ENCODE measurements at places on chromosomes 12 and 14.

DNA sequence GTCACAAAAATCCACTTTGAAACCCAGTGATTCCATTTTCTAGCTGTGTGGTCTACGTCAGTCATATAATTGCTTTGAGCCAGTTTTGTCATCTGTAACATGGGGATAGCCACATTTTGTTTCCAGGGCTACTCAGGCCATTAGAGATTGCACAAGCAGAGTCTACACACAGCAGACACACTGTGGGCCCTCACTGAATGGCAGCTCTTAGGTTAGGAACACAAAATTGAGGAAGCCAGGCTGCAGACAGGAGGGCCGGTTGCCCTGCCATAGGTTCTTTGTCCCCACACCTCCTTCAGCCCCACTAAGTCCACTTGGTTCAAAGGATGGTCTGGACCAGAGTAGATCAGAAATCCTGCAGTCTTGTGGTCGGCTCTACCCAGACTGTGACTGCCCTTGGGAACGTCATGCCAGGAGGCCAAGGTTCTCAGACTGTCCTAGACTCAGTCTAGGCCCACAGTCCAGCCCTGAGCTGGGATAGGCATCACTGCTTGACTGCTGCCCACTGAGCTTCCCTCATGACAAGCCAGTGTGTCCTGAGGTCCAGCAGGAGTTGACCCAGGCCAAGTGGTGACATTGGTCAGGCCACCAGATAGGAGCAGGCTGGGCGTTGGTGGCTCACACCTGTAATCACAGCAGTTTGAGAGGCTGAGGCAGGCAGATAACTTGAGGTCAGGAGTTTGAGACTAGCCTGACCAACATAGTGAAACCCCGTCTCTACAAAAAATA, 3.8 kb upstream of the MYH7 start:
- no peak for DNase-seq

GRCh38 chr14:68780358-68781160, 12.3 kb downstream of the ZFP36L1 start:
- no peak for DNase-seq

GRCh38 chr12:108403952-108404351, 64.8 kb upstream of the CMKLR1 start:
- no peak for DNase-seq

DNA sequence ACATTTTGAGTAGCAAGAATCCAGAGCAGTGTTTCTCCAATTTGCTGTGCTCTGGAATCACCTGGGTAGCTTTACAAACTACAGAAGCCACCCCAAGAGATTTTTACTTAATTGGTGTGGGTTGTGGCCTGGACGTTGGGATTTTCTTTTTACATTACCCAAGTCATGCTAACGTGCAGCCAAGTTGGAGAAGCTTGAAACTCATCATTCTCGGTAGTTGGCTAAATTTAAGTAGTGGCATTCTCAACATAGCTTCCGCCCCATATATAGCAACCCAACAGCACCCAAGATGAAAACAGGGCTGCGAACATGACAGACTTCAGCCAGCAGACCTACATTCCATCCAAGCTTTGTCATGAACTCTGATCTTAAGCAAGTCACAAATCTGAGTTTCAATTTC, 25.0 kb downstream of the DAD1 start:
- DNase-seq: no peak

DNA sequence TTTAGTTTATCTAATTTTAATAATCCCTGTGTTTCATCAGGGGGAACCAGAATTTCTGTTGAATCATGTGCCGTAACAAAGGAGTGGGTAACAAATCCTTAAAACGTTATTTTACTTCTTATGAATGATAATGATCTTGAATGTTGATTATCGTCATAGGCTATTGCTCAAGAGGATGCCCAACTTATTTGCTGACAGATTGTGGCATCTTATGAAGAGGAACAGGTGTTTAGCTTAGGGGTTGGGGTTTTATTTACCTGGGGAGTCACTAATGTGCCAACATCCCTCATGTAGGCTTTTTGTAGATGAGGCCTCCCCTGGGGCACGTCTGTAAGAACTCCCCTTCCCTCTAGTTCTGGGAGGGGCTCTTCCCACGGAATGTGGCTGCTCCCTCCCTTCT, 32.4 kb upstream of the TMX1 start:
- DNase-seq: no peak

GRCh38 chr14:94143239-94143638, 13.8 kb upstream of the IFI27L2 start:
- DNase-seq: no peak

GRCh38 chr14:100305324-100306100, 732 bp downstream of the SLC25A29 start:
- DNase-seq: peak; percentile 15

DNA sequence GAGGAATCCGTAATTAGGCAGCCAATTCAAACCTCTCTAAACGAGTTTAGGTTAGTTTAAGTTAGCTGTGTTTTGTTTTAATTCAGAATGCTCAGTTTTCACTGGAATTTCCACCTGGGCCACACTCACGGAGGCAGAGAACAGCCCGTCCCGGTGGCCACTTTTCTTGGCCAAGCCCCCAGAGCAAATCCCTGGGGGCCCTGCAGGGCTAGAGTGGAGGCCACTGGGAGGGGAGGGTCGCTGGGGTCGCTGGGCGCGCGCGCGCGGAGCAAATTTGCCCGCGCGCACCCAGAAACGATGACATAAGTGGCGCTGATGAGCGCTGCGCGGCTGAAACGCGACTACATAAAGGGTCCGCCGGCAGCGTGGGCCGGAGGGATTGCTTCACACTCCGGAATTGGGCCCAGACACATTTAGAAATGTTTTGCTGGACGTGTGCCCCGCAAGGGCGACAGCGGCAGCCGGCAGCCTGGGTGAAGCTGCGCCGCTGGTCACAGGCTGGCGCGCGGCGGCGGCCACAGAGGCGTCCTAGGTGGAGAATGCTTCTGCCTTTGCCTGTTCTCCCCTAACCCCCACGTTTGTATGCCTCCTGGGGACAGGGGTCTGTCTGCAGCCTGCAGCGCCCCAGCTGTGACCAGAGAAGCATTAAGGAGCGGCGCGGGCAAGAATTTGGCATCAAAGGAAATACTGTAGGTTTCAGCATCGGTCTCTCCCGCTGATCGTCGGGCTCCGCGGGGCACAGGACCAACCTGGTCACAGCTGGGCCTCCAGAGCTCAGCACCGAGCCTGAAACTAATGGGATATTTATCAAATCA, 37.9 kb upstream of the TBX5 start:
- no peak for DNase-seq

GRCh38 chr12:77996670-77997069, 166.0 kb downstream of the NAV3 start:
- no peak for DNase-seq

GRCh38 chr12:77837876-77838291, 7.2 kb downstream of the NAV3 start:
- no peak for DNase-seq

DNA sequence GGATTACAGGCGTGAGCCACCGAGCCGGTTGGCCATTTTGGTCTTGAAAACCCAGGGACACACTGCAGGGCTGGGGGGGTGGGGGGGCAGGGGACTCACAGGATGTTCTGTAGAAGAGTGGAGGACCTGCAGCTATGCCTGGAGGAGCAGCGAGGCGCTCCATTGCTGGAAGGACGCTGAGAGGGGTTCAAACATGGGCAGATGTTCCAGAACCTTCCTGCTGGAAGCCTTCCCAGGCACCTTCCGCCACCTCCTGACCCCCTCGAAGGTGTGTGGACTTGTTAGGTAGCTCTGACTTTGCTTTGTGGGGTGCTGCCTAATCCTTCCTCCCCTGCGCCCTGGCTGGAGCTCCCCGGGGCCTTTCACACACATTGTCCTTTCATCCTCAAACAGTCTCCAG, 19.6 kb upstream of the PPP1R13B start:
- DNase-seq: no peak

GRCh38 chr14:74620497-74620921, 8.5 kb upstream of the LTBP2 start:
- DNase-seq: peak; percentile 21

DNA sequence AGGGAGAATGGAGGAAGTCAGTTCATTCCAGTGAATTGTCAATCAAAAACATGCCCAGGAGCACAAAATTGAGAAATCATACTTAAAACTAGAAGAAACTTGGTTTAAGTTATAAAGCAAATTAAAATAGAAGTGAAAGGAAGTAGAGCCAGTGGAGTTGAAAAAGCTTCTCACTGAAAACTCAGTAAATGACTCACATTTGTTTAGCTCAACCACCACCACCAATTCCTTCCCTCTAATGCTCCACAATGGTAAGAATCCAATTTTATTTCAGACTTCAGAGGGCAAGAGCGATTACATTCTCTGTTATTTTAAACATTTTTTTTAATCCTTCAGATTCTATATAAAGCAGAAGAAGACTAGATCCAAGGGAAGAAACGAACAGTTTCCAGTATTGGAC, 19.4 kb downstream of the UTP20 start:
- DNase-seq: no peak

- DNase-seq: no peak
These were observed 52.0 kb downstream of the NFKBIA start for GRCh38 chr14:35352274-35353233.

DNA sequence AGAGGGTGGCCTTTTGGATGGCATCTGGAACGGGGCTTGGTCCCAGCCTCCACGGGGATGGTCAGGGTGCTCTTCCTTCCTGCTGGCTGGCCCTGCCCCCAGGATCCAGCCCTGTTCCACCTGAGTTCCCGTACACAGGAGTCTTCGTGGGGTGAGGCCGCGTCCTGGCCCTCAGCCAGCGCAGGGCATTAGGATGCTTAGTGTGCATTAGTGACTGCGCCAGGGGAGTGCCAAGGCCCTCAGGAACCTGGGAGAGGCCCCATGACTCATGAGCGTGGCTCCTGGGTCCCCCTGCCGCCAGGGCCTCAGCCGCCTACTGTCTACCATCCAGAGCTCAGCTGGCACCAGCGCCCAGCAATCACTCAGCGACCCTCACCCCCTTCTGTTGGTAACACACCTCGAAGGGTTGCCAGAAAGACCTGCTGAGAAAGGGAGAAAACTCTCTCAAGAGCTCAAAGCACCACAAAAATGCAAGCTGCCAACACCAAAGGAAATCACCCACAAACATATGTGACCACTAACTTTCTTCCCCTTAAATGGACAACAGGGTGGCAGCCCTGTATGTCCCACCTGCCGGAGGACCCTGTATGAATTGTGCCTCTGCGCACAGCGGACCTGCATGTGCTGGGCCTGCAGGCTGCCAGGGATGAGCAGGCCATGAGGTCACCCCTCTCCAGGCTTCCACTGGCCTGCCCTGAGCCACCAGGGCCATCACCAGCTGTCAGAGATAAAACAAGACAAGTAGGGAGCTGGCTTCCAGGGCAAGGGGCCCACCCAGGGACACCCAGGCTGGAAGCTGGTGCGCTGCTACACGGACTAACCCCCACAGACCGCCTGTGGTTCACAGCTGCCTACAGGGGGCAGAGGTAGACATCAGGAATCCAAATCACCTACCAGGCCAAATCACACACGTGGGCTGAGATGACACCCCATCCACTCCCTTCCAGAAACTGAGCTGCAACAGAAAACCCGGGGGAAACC, 28.7 kb downstream of the CCDC85C start:
- DNase-seq: no peak

GRCh38 chr12:1769809-1770494, 50.4 kb upstream of the LRTM2 start:
- no peak for DNase-seq

GRCh38 chr14:66442953-66443571, 43.1 kb upstream of the CCDC196 start:
- DNase-seq: no peak

- DNase-seq: no peak
These were observed 66.1 kb upstream of the GRIP1 start for GRCh38 chr12:66744956-66745383.

DNA sequence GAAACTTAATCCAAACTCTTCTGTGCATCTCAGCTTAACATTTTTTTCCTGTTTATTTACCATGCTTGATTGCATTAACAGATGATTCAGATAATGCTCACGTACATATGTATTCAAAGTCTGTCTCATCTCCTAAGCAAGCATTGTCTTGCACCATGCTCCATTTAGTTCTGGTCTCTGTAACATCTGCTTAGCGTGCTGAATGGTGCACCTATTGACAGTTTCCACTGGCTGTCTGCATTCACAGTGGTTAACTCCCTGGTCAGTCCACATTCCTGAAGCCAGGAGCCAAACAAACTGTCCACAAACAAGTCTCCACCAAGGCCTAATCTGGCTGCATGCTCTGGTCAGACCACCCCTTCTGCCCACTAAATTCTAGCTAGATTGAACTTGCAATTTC, 83.9 kb downstream of the KNTC1 start:
- no peak for DNase-seq

DNA sequence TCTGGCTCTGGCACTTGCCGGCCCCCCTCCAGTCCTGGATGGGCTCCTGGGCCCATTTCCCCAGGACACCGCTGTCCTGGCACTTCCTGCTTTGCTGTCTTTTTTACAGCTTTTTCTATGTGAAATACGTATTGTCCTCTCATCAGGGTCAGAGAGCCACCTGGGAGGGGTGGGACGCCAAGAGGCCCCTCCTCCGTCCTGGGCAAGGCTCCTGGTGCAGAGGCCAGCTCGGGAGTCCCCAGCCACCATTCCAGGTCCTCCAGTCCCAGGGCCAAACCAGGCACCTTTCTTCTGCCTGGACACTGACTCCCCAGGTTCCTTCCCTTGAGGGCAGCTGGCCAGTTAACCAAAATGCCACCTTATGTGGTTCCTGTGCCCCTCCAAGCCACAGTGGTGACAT, 22.8 kb downstream of the ARL6IP4 start:
- DNase-seq: no peak

DNA sequence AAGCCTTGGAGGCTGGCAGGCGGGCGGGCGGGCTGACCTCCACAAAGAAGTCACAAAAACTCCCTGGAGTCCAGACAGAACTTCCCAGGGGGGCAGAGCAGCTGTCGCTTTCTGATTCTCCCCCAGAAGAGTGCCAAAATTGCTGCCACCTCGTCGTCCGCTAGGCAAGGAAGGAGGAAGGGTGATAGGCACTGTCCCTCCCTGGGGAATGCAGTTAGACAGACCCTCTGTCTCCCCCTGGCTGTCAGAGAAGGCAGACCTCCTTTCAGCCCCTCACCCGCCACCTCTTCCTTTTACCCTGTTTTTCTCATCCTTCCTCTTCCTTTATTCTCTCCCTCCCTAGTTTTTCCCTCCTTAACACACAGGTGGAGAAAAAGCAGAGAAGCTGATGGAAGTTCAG, 18.7 kb downstream of the GRIN2B start:
- DNase-seq: no peak

DNA sequence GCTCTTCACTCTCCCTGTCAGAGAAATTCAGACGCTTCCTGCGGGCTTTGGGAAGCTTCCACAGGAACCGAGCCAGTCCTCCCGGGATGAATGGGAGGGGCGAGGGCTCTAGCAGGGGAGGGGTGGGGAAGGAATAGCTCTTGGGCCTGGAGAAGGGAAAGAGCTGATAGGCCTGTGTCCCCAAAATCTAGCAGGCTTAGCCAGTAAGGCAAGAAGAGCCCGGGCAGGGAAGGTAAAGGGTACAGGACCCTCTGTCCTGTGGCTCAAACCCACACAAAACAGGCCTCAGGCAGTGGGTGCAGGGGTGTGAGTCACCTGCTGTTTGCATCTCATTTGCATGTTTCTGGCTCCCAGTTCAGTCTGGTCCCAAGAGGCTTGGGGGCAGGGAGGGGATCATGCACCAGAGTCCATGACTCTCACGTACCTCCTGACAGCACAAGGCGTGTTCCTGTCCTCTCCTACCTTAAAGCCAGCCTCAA, 8.7 kb upstream of the SMUG1 start:
- DNase-seq: no peak
